Parietal lobe (tissue), 2 donors: ENCODE measurements at places on chromosomes 3 and 15. TPM values are rescaled to one million over a fixed set of nuclear protein-coding genes. Genes with fewer than 3 reads are reported as not detected.

Gene PP2D1
- total RNA-seq, result not detected

Gene LDHAL6B
- not detected for total RNA-seq

Gene SEC22A
- total RNA-seq, result 44.1 TPM

Gene ANKRD28
- 152 TPM for total RNA-seq

Gene MKRN2OS
- total RNA-seq, result not detected
